ENCODE measurements at places on chromosomes 3 and 15.

DNA sequence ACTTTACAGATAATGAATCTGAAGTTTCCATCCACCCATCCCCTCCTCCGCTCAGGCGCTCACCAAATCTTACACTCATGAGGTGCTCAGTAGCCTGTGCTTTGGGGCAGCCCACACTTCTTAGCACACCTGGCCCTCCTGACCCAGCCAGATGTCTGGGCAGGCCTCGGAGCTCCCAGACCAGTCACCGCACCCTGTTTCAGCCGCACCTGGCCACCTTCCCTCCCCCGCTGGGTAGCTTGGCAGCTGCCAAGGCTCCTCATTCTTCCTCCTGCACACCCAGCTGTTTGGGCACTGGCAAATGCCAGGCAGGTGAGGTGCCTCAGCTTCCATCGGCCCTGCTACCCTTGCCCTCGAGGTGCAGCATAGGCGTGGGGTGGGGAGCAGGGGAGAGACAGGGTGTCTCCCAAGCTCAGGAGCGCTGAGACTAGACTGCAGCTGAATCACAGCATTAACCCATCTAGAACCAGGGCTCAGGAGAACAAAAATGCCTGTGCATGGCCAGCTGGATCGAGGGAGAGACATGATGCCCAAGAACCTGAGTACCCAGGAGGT lies 45.8 kb downstream of the CDC25A start:
- no peak for DNase-seq

GRCh38 chr3:105622169-105622568 lies 246.6 kb downstream of the CBLB start:
- DNase-seq = no peak

DNA sequence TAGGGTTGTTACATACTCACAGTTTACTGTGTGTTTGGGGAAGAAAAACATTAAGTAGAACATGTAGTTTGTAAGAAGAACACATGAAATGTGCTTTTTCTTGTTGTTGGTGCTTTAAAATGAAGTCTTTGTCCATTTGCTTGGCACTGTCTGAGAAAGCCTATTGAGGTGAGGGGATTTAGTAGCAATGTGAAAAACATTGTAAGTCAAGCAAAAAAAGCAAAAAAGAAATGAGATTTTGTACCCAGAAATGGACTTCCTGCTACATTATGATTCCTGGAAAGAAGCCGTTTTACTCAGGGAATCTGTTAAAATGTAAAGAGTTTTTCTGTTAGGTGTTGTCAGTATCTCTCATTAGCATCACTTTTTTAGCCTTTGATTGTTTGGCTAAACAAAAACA lies 59.9 kb downstream of the KAT2B start:
- DNase-seq = no peak

DNA sequence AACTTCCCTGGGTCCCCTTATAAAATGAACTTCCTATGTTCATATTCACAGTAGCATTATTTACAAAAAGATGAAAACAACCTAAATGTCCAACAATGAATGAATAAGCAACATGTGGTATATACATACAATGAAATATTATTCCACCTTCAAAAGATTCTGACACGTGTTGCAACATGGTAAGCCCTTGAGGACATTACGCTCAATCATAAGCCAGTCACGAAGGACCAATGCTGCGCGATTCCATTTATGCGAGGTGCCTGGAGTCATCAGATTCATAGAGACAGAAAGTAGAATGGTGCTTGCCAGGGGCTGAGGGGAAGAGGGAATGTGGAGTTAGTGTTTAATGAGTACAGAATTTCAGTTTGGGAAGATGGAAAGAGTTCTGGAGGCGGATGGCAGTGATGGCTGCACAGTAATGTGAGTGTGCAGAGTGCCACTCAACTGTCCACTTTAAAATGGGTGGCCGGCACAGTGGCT lies 88.8 kb upstream of the ALDH1A3 start:
- no peak for DNase-seq

DNA sequence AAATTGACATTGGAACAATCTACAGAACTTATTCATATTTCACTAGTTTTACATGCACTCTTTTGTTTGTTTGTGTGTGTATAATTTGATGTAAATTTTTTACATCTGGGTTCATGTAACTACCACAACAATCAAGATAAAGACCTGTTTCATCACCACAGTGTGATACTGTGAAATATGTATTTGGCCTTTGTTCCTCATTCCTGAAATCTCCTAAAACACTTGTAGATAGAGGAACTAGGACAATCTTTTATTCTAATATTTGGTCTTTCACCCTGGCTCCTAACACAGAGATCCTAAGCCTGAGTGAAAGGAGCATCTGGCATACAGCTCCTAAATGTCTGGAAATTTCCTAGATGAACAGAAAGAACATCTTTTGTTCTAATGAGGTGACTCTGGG lies 155.0 kb upstream of the GPR149 start:
- no peak for DNase-seq

DNA sequence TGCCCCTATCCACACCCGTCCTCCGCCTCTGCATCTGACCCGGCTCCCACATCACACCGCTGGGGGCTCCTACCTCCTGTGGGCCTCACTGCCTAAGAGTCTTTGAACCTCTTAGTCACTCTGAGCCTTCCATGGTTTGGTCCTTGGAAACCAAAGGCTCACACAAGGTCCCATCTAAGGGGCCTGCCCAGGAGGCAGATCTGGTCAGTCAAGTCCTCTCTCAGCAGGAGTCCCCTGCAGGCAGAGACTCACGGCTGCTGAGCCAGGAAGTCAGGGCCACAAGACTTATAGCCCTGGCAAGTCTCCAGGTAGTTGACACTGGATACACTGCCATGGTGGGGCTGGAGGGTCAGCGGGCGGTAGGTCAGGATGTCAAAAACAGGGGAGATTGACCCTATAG lies 31.2 kb upstream of the ALDH1L1 start:
- no peak for DNase-seq

DNA sequence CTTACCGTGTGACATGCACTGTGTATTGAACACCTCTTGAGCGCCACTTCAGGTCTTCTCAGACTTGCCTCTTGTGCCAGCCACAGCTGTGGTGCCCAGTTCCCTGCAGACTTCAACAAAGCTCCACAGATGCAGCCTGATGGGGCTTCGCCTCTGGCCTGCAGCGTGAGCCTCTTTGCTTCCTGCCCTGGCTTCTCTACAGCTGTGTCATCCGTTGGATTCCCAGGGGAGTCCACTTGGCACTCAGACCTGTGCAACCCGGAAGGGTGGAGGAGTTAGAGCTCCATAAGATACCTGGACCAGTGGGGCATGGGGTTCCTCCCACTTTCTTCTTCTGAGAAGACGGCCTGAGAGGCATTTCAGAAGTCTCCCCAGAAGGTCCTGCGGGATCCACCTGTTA lies 57.7 kb upstream of the BNIP2 start:
- no peak for DNase-seq

DNA sequence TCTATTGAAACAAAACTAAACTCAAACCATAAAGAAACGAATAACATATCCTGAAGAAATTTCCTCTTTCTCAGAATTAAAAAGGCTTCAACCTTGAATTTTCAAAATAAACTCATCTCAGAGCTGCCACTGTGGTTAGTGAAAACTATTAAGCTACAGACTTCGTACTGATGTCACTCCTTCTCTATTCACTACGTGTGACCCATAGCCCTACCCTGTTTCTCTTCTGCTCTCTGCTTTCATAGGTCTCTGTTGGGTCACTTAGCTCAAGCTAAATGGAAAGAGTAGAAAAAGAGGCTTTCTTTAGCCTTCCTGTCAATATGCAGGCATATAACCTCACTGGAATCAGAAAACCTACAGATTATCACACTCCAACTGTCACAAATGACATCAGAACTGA lies 126.6 kb upstream of the MME start:
- DNase-seq = no peak

- DNase-seq = no peak
Measured at GRCh38 chr3:170475092-170475685, 56.5 kb downstream of the CLDN11 start.

- DNase-seq = no peak
Measured at GRCh38 chr15:57298843-57299550, 77.3 kb upstream of the CGNL1 start.

- DNase-seq = no peak
Measured at GRCh38 chr3:84717894-84718293, 240.9 kb upstream of the CADM2 start.

DNA sequence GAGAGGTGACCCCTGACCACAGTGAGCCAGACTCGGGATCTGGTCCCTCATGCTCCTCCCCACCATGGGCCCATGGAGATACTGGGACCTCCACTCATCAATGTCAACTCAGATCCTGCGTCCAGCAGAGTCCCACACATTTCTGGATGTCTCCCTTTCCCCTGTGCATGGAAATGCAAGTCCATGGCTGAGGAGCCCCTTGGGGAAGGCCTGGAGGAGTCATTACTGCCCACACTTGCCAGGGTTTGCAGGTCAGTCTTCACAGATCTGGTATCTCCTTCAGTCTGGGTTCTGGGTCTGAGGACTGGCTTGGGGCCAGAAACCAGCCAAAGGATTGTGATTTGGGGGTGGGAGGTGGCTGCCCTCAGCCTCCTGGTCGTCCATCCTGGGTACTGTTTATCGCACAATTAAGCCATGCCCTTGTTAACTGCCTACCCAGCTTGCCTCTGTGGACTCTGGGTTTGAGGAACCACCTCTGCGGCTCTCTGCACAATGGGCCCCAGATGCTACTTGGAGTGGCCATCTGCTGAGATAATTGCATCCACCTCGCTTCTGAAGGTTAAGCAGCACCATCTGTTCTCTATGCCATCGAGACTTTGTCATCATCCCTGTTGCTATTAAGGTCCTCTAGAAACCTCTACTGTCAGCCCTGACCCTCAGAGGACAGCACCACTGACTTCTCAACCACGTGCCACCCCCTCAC lies 49.9 kb upstream of the KLF13 start:
- no peak for DNase-seq

DNA sequence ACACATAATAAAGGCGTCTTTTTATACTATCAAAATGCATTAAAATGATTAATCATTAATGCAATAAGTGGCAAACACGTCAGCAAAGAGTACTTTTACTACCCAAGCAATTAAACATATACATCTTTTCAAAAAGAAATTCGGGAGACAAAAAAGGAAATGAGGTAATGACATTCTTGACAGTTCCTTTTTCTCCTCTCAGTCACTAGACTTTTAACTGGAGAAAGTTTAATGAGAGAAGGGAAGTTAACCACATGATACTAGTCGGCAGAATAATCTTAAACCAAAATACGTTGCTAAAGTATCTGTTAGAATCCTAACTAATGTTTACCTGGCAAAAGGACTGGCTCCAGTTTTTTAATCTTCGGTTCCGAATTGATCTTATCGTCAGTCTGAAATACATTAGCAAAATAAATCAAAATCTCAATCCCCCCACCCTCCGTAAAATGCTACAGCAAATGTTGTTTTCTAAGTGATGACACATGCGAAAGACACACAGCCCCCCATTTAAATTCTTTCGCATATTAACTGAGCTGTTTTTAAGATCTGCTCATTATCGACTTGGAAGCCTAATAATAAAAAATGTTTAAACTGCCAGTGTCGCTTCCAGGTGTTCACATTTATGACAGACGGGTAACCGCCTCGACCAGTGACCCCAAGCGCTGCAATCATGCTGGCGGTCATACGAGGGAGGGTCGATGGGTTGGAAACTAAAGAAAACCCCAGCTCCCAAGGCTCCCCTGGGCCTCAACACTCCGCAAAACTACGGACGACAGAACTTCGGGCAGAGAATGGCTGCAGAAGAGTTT lies 778 bp downstream of the MTMR10 start:
- DNase-seq = no peak

DNA sequence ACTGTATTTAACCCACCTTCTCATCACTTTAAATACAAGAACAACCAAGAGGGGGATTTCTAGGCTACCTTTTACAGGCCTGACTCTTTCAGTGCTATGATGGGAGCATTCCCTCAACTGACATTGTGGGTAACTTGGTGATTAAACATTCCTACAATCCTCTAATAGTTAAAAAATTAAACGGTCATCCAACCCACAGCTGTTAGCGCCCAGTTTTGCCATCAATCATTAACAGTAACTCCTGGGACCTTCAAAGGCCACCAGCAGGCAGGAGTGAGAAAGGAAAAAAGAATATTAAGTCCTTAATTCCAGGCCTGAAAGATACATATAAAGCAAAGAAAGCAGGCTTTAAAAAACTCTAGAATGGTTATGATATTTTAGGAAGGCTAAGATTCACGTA lies 512.1 kb downstream of the MAGI1 start:
- no peak for DNase-seq

- DNase-seq = no peak
Measured at GRCh38 chr3:63351159-63352007, 73.3 kb downstream of the SYNPR start.

- DNase-seq = no peak
Measured at GRCh38 chr3:28376424-28376823, 27.8 kb upstream of the AZI2 start.

GRCh38 chr3:184373422-184373821 lies 4.6 kb downstream of the THPO start:
- DNase-seq = no peak

DNA sequence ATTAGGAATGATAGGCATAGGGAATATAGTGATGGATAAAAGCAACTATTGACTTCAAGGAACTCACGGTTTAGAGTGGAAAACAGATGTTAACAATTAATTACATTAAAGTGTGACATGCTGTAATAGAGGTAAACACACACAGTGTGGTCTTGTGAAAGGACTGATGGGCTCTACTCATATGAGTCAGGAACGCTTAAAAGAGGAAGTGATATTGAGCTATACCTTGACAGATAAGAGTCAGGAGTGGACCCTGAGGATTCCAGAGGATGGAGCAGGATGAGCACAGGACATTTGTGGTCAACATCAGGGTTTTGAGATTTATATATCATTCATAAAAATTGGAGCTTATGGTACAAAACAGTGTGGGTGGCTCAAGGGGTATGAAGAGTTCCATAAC lies 11.0 kb downstream of the EXOG start:
- no peak for DNase-seq

GRCh38 chr3:17623464-17623863 lies 119.0 kb downstream of the TBC1D5 start:
- DNase-seq = no peak

- DNase-seq = no peak
Measured at GRCh38 chr15:46938169-46938568, 779.1 kb upstream of the SEMA6D start.

DNA sequence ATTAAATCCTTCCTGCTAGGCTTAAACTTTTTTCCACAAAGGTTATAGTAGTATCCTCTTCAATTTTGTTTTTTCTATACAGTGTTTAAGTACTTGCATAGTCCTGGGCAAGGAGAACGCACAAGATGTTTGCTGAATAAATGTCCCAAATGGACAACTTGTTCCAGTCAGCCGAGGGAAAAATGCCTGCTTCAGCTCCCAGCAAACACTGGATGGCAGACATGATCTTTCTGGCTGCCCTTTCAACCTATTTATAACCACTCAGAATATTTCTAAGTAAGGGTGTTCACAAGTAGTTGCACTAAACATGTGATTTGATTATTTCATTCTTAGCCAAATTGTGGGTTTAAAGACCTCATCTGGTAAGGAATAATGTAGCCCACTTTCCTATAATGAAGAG lies 29.8 kb downstream of the GNB4 start:
- no peak for DNase-seq

GRCh38 chr15:33956397-33956796 lies 11.9 kb upstream of the CHRM5 start:
- DNase-seq = no peak
